ENCODE measurements at places on chromosomes 7 and 10.

GRCh38 chr7:22223807-22224206, 133.1 kb downstream of the RAPGEF5 start:
- DNase-seq: no peak

GRCh38 chr7:24075426-24075810, 208.6 kb upstream of the NPY start:
- DNase-seq: no peak

- peak; percentile 57 for DNase-seq
These were observed 17.6 kb downstream of the ANXA11 start for GRCh38 chr10:80187465-80188409.

DNA sequence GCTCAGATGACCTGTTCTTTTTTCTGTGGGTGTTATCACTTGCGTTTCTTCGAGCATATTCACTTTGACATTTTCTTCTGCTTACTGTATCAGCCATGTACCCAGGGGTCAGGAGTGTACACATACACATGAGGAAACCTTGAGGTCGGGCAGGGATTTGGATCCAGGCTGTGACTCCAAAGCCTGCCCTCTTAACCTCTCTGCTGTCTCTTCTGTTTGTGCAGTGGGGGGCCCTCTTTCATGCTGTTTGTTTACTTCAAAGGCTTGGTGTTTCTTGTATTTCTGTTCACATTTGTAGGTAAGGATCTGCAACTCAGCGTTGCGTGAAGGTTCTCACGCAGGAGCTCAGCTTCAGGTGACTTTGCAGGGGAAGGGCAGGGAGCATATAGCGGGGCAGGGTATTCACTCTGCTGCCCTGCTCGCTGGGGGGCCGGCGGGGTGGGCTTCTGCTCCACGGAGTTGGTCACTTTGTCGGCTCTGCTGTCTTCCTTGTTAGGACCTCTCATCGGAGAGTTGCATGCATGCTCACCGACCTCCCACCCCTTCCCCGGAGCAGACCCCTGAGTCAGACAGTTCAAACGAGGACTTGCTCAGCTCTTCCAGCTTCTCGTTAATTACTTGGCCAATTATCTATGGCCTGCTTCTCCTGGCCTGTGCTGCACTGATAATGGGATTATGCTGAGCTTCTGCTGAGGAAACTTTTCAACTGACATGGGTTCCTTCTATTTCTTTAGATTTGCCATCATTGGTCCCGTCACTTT, 77.5 kb downstream of the SDK1 start:
- DNase-seq: no peak

GRCh38 chr10:72509941-72510340, 115.9 kb downstream of the MICU1 start:
- DNase-seq: no peak

DNA sequence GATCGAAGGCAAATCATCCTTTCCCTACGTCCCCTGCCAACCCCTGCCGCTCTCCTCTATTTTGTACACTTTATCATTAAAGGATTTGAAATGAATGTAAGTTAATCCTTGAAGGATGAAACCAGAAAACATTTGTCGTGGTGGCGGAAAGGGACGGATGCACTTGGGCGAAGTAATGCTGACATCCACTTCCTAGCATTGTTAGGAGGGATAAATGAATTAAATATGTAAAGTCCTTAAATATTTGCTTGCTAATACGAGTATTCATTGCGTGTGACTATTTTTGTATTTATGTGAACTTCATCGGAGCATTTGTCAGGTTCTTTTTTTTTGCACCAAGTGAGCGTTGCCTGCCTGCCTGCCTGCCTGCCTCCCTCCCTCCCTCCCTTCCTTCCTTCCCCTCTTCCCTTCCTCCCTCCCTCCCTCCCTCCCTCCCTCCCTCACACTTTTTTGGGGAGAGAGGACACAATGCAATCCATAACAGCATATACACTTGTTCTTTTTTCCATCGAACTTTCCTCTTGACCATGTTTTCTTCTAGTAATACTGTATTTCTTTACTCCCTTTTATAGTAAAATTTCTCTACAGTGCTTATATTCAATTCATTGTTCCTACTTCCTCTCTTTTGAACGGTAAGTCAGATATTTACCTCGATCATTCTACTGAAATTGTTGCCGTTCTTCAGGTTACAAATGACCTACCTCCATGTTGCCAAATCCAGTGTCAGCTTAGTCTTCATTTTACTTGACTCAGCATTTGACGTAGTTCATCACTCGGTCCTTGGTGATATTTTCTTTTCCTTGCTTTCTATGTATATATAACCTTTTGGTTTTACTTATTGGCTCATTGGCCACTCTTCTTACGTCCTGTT, 831 bp downstream of the CCDC7 start:
- no peak for DNase-seq

DNA sequence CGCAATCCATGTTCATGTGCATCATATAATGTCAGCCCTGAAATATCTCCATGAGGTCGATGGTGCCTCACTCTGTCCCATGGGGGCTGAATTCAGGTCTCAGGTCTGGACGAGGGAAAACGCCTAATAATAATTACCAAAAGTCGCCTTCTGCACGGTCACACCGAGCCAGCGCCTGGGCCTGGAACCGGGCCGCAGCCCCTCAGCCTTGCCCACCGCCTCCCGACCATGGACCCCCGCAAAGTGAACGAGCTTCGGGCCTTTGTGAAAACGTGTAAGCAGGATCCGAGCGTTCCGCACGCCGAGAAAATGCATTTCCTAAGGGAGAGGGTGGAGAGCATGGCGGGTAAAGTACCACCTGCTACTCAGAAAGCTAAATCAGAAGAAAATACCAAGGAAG, 18.8 kb upstream of the KLRG2 start:
- DNase-seq: no peak

GRCh38 chr7:69599955-69600709, 1.9 kb downstream of the AUTS2 start:
- DNase-seq: no peak

GRCh38 chr7:137755846-137756651, 90.7 kb downstream of the DGKI start:
- no peak for DNase-seq

GRCh38 chr7:22082553-22082885, 136.8 kb upstream of the CDCA7L start:
- no peak for DNase-seq

- DNase-seq: no peak
These were observed 108.9 kb upstream of the ASAH2 start for GRCh38 chr10:50360077-50360850.

All from chondrocyte (in vitro differentiated cells).